MG63 (cell line): ENCODE measurements at places on chromosomes 5 and 9. TPM values are rescaled to one million over a fixed set of nuclear protein-coding genes. Genes with fewer than 3 reads are reported as not detected.

MEIKIN gene
- not detected in 2 replicates for total RNA-seq

TNFSF15 gene
- total RNA-seq: 0.20 and 0.42 TPM in 2 replicates

PCDHAC1 gene
- total RNA-seq: not detected in 2 replicates

C9 gene
- total RNA-seq: not detected in 2 replicates

ESM1 gene
- 0.07 TPM in 1 of 2 replicates, not detected in the other for total RNA-seq

CD72 gene
- total RNA-seq: 0.47 and 0.86 TPM in 2 replicates

COL5A1 gene
- 78.9 and 92.0 TPM in 2 replicates for total RNA-seq

SLC46A2 gene
- total RNA-seq: not detected in 2 replicates

SLIT3 gene
- total RNA-seq: 6.3 and 8.0 TPM in 2 replicates

CDC25C gene
- 20.2 and 23.9 TPM in 2 replicates for total RNA-seq

NMUR2 gene
- not detected in 2 replicates for total RNA-seq

AK3 gene
- 13.9 and 16.6 TPM in 2 replicates for total RNA-seq

SRA1 gene
- 62.1 and 92.9 TPM in 2 replicates for total RNA-seq

AK1 gene
- 36.6 and 69.0 TPM in 2 replicates for total RNA-seq
